ENCODE measurements at places on chromosomes 1 and 21.

GRCh38 chr1:16013220-16013907, 4.5 kb downstream of the HSPB7 start:
- DNase-seq = peak; percentile 71

- no peak for DNase-seq
Observed at GRCh38 chr21:35382696-35383095, 333.6 kb upstream of the RUNX1 start.

DNA sequence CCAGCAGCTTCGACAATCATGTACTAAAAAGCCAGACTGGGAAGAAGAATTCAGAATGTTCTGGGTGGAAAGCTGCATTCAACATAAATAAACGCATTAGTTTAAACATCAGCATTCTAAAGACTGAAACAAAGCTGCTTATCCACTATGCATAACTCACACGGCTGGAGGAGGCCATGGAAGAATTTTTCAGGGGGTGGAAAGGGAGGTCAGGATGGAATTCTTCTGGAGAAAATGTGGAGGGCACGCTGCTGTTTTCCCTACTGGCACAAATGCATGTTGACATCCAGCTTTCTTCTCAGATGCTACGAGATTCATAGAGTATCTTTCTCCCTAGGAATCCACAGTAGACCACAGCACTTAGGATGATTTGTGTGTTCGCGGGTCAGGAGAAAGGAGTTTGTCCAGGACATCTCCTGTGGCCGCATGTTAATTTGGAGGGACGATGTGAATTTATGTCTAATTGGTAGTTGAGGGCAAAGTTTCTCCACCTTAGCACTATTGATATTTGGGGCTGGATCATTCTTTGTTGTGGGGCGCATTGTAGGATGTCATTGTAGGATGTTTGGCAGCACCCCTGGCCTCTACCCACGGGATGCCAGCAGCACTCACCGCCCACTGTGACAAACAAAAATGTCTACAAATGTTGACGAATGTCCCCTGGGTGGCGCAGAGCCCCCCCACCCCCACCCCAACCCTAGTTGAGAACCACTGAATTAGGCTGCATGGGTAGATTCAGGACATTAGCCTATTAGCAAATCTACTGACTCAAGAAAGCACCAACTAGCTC, 86.5 kb upstream of the KAZN start:
- DNase-seq = no peak

DNA sequence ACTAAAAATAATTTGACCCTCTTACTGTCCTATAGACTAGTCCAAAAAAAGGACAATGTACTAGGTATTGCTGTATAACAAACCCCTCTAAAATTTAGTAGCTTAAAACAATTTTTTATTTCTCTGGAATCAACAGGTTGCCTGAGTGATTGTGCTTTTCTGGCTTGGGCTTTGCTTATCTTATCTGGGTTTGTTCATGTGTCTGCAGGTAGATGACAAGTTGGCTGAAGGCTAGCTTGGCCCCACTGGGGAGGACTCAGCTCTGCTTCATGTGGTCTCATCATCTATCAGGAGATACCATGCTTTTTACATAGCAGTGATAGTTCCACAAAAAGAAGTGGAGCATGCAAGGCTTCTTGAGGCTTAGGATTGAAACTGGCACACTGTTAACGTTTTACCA, 114.2 kb downstream of the MAN1A2 start:
- DNase-seq = no peak

- DNase-seq = no peak
Observed at GRCh38 chr1:198865319-198865718, 226.5 kb downstream of the PTPRC start.
